ENCODE measurements at places on chromosomes 7 and 10.

- no peak for DNase-seq
Observed at GRCh38 chr7:143850682-143851081, 51.3 kb downstream of the TCAF1 start.

- no peak for DNase-seq
Observed at GRCh38 chr7:50292763-50293162, 11.8 kb upstream of the IKZF1 start.

DNA sequence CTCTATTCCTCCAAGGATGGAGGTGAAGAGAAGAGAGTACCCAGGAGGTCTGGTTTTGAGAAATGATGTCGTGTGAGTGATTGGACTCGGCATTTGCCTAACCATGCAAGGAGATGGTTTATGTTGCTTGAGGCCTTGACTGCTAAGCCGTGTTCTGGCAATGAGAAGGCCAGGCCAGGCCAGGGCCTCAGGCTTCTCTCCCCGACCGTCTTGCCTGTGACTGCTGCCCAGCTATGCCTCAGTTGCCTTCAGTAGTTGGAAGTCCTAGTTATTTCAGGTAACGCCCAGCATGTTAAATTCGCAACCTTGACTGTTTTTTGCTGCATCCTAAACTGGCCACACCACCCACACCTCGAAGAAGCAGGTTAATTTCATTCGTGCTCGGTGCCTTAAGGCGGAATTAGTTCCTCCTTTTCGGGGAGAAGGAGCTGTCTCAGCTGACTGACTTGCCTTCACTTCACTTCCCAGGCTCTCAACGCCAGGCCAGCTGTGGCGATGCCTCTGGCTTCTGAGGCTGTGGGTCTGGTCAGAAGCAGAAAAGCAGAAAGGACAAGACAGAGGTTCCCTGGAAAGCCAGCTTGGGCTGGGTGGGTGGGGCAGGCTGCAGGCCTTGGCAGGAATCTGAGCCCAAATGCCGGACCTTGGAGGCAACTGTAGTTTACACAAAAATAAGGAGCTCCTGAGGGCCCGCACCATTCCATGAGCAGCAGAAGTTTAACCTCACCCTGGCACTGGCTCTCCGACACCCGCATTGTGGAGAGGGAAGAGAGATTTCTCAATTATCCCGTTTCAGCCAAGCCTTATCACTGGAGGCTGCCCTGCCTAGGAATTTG, 61.9 kb upstream of the SAMD8 start:
- DNase-seq = no peak

GRCh38 chr10:69815104-69815503, 13.4 kb downstream of the COL13A1 start:
- no peak for DNase-seq

DNA sequence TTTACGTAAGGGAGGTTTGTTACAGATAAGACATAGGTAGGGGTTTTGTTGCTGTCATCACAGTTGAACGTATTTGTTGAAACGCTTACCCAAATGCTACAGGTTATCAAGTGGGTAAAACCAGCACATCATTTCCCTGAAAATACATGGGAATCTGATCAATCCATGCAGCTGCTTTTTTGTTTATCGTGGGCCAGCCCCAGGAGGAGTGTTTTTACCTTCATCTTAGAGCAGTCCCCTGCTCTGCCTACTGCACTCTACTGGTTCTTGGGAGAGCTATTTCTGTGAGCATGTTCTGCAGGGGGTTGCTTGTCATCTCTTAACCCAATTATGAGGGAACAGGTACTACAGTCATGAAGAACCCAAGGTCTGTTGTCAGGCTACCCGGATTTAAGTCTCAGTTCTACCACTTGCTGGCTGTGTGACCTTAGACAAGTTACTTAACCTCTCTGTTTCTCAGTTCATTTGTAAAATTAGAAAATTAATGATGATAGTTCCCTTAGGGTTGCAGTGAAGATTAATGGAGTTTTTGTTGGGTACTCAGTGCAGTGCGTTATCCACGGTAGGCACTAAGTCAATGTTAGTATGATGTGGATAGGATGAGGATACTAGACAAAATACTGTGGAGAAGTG, 15.0 kb downstream of the MTURN start:
- no peak for DNase-seq

- no peak for DNase-seq
Observed at GRCh38 chr10:131777921-131778320, 122.9 kb upstream of the PPP2R2D start.

- DNase-seq = no peak
Observed at GRCh38 chr7:2687881-2688318, at the start of gene AMZ1. AMZ1 (plus strand) TSS chr7:2688202; CDS start chr7:2700452, 12,250 bp downstream.

GRCh38 chr7:24757353-24758275, at the start of gene GSDME:
GSDME (minus strand) TSS chr7:24757464; CDS start chr7:24749774, 7,690 bp downstream.
- DNase-seq = peak; percentile 3

DNA sequence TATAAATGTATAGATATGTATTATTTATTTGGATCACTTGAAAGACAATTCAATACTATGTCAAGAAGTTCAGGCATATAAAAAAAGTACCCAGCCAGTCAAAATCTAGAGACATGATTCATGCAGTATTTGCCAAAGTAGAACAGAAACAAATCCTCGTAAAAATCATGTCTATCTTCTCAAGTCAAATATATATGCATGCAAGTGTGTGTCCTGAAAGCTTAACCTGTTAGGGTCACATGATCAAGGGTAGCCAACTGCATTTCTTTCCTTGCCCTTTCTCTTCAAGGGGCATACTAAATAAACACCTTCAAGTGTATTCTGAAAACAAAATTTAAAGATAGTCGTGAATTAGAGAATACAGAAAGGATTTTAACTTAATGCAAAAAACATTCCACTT, 107.0 kb downstream of the HIBADH start:
- no peak for DNase-seq

- no peak for DNase-seq
Observed at GRCh38 chr7:92691578-92691977, 101.4 kb upstream of the FAM133B start.

DNA sequence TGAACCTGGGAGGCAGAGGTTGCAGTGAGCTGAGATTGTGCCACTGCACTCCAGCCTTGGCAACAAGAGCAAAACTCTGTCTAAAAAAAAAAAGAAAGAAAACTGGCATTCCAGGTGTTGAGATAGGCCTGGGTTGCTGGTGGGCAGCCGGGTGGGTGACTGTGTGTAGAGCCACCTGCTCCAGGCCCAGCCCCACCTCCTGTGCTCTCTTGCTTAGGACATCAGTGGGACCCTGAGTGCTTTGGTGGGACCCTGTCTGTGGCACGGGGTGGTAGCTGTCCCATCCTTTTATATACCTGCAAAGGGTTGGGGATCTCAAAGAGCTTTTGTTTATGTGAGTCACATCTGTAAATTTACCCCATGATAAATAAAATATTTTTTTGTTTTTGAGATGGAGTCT, 6.2 kb downstream of the PAOX start:
- no peak for DNase-seq

- DNase-seq = no peak
Observed at GRCh38 chr10:80608706-80609105, 71.0 kb downstream of the SH2D4B start.

GRCh38 chr10:131231323-131231964, 80.1 kb downstream of the TCERG1L start:
- no peak for DNase-seq

DNA sequence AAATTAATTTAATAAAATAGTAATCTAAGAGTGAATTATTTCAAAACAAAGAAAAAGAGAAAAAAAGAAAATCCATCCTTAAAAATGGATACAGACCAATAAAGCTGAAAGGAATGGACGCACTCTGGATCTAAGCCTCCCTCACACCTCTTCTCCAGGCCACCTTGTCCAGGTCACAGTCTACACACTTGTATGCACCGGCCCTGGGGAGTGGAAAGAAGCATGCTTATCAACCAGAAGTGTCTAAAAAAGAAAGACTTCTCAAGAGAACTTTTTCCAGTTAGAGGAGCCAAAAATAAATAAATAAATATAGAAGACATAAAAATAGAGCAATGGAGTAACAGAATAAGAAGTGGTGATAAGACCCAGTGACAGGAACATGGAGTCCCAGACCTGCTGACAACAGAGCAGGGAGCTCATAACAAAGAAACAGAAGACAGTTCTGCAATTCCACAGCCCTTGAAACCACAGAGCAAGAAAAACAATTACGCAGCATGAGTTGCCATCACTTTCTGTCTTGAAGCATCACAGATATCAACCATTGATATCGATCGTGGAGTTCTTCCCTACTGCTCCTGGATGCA, 311.7 kb upstream of the NFE2L3 start:
- DNase-seq = no peak

GRCh38 chr7:151168003-151168786, 701 bp upstream of the GBX1 start:
- peak; percentile 45 for DNase-seq

DNA sequence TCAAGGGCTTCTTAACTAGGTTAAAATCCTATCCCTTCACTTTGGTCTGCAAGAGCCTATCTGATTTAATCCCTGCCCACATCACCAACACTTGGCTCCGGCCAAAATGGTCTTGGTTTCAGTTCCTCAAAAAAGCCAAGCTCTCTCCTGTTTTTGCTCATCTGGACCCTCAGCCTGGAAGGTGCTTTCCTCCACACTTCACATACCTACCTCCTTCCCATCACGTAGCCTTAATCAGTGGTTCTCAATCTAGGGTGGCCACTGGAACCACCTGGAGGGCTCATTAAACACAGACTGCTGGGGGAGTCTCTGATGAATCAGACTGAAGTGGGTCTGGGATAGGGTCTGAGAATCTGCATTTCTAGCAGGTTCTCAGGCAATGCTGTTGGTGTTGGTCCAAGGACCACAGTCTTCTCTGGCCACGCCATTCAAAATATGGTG, 227.0 kb upstream of the AOAH start:
- no peak for DNase-seq

- DNase-seq = no peak
Observed at GRCh38 chr7:118872568-118872967, 648.1 kb downstream of the ANKRD7 start.

DNA sequence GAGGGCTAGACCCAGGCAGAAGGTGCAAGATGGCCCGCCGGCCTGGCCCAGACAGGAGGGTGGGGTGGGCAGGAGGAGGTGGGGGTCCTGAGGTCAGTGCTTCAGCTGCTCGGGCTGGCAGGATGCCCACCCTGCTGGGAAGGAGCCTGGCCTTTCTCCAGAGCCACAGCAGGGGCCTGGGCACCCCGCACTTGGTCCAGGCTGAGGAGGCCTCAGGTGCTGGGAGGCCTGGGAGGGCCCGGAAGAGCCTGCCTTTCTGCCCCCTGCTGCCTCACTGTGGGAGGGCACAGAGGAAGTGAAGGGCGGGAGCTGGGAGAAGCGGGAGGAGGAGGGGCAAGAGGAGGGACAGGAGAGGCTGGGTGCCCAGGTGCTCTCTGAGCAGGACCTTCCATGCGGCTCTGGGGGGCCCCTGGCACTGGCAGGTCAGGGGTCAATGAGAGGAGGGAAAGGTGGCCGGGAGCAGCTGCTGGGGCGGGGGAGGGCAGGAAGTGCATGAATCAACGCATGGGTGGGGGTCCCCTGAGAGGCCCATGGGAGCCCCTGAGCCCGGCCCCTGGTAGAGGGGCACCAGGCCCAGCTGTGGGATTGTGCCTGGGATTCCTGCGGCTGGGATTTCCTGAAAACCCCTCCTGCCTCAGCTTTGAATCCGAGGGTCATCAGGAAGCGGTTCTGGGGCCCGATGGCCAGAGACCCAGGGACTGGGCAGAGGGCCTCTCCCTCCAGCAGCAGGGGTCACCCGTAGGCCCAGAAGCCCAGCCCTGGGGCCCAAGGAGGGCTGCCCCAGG, 49.9 kb downstream of the PWWP2B start:
- DNase-seq = peak; percentile 35

DNA sequence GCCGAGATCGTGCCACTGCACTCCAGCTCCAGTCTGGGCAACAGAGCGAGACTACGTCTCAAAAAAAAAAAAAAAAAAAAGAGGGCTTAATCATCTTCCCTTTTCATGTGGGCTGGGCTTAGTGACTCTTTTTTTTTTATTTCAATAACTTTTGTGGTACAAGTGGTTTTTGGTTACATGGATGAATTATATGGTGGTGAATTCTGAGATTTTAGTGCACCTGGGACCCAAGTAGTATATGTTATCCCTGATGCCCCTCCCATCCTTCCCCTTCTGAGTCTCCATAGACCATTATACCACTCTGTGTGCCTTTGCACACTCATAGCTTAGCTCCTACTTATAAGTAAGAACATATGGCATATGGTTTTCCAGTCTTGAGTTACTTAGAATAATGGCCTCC, 4.8 kb upstream of the ADAM12 start:
- no peak for DNase-seq
